ENCODE measurements at places on chromosomes 7 and 10.
A peak's percentile ranks its signal among the peaks of the same experiment; 100 is the strongest.

DNA sequence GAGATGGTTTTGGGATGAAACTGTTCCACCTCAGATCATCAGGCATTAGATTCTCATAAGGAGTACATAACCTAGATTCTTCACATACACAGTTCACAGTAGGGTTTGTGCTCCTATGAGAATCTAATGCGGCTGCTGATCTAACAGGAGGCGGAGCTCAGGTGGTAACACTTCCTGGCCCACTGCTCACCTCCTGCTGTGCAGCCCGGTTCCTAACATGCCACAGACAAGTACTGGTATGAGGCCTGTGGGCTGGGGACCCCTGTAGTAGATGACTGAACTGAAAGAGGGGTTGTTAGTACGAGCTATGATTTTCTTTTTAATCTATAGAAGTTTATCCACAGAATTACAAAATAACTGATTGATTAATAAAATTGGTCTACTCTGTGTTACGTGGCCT lies 48.1 kb downstream of the DGKB start:
- no peak for DNase-seq

GRCh38 chr7:84025332-84025927 lies 169.2 kb downstream of the SEMA3A start:
- DNase-seq: no peak

DNA sequence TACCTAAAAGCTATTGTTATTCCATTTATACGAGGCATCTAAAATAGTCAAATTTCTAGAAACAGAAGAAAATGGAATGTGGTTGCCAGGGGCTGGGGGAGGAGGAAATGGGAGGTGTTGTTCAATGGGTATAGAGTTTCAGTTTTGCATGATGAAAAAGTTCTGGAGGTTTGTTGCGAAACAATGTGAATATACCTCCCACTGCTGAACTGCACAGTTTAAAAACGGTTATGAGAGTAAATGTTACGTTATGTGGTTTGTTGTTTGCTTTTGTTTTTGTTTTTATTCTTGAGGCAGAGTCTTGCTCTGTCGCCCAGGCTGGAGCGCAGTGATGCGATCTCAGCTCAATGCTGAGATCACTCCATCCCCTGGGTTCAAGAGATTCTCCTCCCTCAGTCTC lies 64.9 kb upstream of the NRBF2 start:
- no peak for DNase-seq

GRCh38 chr10:131201741-131202515 lies 109.6 kb downstream of the TCERG1L start:
- DNase-seq: no peak

- DNase-seq: no peak
Measured at GRCh38 chr10:43922335-43923280, 273.9 kb upstream of the ZNF32 start.

GRCh38 chr10:124791547-124792348 lies at the start of gene EEF1AKMT2:
TSS of gene EEF1AKMT2 (minus strand) at chr10:124791887. CDS start at chr10:124791833, 54 bp downstream.
- DNase-seq: peak; percentile 78

- no peak for DNase-seq
Measured at GRCh38 chr10:61899069-61899531, 2.4 kb upstream of the ARID5B start.

DNA sequence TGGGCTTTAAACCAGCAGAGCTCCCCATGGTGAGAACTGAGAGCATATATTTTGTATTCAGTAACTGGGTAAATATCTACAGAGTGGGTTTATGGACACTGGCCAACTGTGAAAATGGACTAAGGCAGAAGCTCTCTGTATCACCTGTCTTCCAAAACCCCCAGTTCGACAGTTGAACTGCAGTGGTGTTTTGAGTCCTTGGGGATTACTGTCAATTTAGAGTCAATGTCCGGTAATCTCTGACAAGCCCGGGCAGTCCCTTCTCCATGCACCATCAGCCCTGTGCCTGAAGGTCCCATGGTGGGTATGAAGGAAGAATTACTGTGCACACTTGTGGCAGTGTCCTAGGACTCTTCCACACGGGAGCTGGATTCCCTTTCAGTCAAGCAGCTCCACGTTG lies 235.0 kb downstream of the CCSER2 start:
- peak; percentile 82 for DNase-seq

DNA sequence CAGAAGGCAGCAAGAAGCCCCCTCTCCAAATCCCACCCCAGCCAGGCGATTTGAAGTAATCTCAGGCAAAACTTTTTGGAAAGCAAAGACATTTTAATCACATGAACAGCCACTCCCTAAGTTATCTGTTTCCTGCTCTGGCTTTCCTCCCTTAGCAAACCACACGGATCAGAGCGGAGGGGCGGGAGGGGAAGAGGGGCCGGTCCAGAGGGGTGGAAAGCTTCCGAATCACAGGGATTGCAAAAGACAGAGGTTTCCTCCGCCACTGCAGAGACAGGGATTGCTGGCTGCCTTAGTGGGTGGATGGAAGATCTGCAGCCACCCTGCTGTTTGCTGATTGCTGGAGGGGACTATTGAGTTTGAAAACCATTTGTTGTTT lies 41.2 kb downstream of the ZCCHC24 start:
- no peak for DNase-seq

- DNase-seq: no peak
Measured at GRCh38 chr7:70361821-70362220, 763.5 kb downstream of the AUTS2 start.

GRCh38 chr10:118958984-118959925 lies 70.3 kb upstream of the NANOS1 start:
- DNase-seq: no peak

DNA sequence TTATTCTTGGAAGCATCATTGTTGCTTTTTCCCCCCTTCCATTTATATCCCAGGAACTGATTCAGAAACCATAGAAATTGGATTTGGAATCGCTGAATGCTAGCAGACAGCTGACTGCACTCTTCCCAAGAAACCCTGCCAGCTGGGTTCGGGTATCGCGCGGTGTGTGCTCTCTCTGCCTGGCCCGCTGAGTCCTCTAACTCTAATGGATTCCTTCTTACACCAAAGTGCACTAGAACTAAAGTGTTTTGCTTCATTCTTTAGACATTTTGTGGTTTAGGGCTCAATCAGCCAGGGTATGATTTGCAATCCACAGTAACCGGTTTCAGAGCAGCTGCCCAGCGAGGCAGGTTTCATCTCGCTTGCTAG lies 92.2 kb downstream of the EGFR start:
- DNase-seq: no peak

- DNase-seq: no peak
Measured at GRCh38 chr7:101278461-101279292, 33.8 kb upstream of the FIS1 start.

All from NCI-H1092 treated with DMSO at 0.1 percent for 48 hours (cell line).